COR-L47 (cell line): ENCODE measurements at places on chromosomes 3 and 15.

DNA sequence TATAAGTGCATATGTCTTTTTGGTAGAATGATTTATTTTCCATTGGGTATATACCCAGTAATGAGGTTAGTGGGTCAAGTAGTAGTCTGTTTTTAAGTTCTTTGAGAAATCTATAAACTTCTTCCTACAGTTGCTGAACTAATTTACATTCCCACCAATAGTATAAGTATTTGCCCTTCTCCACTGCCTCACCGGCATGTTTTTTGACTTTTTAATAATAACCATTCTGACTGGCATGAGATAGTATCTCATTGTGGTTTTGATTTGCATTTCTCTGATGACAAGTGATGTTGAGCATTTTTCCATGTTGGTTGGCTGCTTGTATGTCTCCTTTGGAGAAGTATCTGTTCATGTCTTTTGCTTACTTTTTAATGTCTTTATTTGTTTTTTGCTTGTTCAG, 94.1 kb upstream of the TP63 start:
- no peak for DNase-seq

- no peak for DNase-seq
Observed at GRCh38 chr3:66722675-66723074, 221.9 kb upstream of the LRIG1 start.

GRCh38 chr15:88098361-88098760, 158.2 kb downstream of the NTRK3 start:
- DNase-seq = no peak

- no peak for DNase-seq
Observed at GRCh38 chr3:193974671-193975535, 161.0 kb upstream of the HES1 start.

DNA sequence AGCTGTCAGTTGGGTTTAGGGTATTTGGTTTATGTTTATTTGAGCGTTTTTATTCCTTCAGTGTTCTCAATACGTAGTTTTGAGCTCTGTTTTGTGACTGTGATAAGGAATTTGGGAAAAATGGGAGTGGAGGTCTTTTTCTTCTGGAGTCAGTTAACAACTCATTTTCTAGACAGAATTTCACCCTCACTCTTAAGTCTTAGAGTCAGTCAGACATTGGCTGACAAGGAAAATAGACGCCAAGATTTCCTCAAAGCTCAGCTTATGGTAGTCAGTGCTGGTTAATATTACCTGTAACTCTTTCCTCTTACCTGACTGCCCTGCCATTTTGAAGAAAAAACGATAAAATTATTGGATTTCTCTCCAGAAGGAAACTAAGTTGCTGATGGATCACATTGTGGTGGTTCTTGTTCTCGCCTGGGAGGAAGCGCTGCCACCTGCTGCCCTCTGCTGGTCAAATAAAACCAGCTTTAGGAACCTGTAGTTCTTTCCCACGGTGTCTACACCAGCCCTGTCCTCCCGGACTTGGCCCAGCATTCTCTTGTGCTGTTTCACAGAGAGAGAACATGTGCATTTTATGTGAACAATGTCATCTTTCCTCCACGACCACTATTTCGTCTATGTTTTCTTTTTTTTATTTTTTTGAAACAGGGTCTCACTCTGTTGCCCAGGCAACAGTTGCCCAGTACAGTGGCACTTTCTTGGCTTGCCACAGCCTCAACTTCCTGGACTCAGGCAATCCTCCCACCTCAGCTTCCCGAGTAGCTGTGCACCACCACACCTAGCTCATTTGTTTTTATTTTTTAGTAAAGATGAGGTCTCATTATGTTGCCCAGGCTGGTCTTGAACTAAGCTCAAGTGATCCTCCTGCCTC, 41.4 kb upstream of the UMPS start:
- DNase-seq = peak; percentile 66

DNA sequence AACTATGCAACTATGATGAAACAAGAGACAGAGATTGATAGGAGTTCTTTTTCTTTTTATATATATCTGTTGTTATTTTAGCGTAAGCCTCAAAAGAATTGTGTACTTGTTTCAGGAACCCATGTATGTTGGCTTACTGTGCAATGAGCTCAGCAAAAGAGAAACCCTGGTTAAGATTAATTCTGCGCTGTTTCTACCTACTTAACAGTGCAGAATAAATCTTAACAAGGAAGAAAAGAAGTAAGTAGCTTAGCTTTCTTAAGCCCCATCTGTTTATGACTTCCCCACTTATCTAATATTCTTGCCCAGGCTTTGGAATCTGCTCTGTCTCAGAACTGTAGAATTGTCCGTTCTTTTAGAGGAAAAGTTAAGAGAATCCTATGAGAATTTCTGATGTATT, 27.4 kb downstream of the ECT2 start:
- DNase-seq = no peak
